NCI-H1436 treated with DMSO at 0.1 percent for 48 hours (cell line): ENCODE measurements at places on chromosomes 1 and 21.

DNA sequence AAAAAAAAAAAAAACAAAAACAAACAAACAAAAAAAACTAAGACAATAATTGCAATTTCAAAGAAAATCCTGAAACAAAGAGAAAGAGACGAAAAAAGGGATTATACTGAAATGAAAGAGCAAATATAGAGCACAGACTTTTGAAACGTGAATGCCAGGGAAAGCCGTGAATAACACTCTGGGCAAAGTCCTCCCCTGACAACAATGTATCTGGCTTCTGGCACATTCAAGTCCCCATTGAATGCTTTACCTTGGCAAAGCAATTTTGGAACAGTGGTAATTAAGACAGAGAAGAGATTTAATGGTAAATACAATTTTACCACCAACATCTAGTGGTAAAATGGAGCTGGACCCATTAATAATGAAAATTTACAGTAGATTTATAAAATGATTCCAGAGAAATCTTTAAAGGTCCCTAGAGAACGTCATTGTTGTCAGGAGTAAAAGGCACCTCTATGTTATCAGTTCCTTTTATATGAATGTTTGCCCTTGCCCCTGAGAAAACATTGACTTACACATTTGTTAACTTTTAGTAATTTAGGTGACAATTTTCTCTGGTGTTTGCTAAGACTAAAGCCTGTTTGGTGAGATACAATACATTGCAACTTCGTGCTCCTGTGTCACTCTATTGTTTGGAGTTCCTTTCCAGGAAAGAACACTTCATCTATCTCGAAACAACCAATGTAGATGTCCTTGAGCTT lies 89.7 kb downstream of the GREM2 start:
- peak; percentile 73 for DNase-seq

- no peak for DNase-seq
Observed at GRCh38 chr1:232191560-232191959, 438.4 kb downstream of the SIPA1L2 start.

GRCh38 chr1:26784023-26784871 lies 3.5 kb upstream of the PIGV start:
- DNase-seq: no peak

DNA sequence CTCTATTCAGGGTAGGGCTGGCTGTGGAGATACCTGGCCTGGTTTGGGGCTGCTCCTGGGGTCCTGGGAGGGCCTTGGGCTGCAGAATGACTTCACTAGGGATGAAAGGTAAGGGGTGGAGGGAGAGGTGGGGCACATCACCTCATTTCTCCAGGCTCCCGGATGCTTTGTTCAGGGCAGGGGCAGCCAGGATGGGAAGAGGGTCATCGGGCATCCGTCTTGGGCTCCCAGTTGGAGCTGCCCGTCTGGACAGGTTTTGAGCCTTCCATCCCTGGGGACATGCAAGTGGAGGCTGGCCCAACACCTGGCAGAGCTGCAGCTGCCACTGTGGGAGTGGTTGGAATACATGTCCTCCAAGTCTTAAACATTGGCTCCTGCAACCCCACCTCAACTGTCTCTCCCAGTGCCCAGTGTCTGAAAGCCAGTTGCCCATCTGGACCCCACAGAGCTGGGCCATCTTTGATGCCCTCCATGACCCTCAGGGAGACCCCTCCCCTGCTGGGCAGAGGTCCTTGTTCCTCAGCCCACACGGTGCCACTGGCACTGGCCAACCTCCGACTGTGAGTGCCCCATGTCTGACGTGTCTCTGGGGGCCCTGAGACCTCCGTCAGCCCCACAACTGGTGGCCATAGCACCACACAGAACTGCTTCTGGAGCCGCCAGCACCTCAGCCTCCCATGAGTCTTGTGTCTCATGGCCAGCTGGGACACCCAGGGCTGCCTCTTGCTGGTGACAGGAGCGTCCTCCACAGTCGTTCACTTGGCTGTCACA lies 52.8 kb downstream of the TRIM11 start:
- DNase-seq: no peak

- no peak for DNase-seq
Observed at GRCh38 chr1:113950908-113951307, 21.8 kb downstream of the HIPK1 start.

DNA sequence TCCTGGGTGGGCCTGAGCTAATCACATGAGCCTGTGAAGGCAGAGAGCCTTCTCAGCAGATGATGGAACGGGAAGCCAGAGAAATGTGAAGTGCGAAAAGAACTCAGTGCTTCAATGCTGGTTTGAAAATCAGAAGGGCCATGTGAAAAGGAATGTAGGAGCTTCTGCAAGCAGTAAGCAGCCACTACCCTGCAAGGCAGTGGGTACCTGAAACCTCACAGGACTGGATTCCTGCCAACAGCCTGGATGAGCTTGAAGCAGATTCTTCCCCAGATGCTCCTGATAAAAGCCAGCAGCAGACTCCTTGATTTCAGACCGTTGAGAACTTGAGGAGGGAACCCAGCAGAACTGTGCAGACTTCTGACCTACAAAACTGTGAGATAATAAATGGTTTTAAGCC lies 158.6 kb downstream of the SYT2 start:
- no peak for DNase-seq

- no peak for DNase-seq
Observed at GRCh38 chr1:155471026-155471425, 91.6 kb downstream of the ASH1L start.

DNA sequence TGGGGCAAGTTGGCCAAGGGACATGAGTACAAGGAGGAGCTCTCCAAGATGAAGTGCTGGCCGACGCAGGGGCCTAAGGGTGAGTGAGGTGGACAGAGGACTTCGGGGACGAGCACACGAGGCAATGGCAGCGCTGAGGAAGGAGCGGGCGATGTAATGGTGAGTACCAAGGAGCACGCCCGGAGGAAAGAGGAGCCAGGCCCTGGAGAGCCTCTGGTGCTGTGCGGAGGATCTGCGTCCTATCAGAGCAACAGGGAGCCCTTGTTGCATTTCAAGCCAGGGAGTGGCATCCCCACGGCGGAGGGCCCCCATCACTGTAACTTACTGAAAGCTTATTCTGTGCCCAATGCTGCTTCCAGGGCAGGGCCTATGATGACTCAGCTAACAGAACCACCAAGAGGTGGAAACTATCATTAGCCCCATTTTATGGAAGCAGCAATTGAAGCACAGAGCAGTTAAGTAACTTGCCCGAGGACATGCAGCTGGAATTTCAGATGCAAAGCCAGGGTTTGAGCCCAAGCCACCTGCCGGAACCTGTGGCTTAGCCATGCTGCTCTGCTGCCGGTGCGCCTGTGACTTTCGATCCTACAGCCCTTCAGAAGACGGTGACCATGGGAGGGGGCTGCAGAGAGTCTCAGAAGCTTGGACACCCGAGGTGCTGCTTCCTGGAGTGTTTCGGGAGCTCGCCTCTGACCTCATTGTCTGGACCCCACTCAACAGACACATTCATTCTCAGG lies 17.6 kb upstream of the AJAP1 start:
- no peak for DNase-seq

DNA sequence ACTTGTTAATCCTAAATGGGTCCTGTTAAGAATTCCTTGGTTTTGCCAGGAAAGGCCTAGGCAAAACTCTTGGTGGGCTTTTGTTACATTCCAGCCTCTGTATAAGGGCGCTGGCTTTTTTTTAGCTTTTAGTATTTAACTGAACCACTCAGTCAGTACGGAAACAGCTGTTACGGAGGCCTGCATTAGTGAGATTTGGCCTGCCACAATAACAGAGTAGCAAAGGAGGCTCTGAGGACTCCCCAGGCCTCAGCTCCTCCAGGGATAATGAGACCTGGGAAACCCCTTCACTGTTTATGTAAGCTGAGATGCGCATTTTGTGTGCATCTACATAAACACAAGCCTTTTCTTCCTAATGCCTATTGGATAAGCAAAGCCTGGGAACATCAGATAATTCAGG lies 210.2 kb downstream of the APP start:
- no peak for DNase-seq

- DNase-seq: no peak
Observed at GRCh38 chr1:226649780-226650179, 89.3 kb downstream of the ITPKB start.

GRCh38 chr1:30320581-30320890 lies 402.8 kb downstream of the MATN1 start:
- no peak for DNase-seq

- no peak for DNase-seq
Observed at GRCh38 chr1:183568176-183569021, 21.9 kb downstream of the NCF2 start.

GRCh38 chr1:94334764-94335163 lies 83.4 kb upstream of the ABCD3 start:
- no peak for DNase-seq

GRCh38 chr1:239805042-239805441 lies 286.6 kb upstream of the FMN2 start:
- no peak for DNase-seq

DNA sequence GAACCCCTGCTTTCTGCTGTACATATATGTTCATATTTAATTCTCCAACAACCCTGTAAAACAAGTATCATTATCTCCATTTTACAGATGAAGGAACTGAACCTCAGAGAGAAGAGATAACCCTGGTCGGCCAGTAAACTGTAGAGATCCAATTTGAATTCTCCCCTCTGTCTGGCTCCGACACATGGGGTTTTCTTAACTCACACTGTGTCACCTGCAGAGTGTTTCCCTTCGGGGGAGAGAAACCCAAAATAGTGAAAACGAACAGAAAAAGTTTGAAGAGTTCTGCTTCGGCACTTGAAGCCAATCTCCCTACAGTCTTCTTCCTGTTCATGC lies 17.4 kb upstream of the BCAR3 start:
- DNase-seq: no peak

DNA sequence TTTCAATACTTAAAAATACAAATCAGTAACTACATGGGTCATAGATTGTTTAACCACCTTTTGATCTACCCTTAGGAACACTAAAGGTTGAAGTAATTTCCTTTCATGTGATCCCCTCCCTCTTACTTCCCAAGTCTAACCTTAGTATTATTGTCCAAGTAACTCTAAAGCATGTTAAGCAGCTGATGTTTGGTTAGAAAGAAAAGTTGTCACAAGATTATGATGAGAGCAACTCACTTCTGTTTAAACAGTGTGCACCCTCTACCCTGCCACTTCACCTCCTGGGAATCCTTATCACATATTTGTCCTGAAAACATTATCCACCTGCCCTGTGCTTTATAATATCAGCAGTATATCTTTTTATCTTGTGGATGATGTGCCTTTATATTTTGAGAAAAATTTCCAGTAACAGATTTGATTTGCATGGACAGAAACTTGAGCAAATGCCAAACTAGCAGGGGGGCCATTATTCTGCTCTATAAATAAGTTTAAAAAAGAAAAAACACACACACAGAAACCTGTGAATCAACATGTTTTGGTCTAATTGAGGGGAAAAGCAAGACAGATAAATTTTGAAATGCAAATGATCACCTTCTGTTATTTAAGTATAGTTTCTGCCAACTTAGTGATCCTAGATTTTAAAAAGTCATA lies 194.3 kb downstream of the RPS6KC1 start:
- no peak for DNase-seq

DNA sequence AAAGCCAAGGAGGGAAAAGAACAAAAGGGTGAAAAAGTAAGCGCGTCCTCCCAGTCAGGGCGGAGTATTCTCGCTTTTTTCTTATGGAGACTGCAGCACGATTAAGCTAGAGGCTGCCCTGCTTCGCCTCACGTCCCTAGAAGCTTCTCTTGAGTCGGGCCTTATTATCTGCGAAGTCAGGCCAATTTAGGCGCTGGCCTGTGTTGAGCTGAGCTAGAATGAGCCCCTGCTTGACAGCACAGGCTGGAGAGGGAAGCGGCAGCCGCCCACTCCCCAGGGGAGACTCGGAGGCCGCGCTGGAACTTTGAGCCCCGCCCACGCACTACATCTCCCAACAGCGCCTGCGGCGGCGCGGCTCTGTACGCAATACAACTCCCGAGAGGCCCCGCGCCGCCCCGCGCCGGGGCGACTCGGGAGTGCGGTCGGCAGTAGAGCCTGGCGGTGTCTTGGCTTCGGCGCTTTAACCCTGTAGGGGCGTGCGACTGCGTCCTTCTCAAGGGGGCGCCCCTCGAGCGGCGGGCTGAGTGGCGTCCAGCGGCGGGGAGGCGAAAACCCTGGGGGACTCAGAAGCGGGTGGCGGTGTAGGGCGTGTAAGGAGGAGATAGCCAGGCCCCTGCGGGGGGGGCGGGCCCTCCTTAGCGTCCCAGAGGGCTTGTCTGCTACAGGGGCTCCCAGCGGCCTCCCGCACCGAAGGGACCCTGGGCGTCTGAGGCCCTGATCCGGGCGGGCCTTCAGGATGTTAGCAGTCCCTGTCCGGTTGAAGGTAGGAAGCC lies 888 bp downstream of the ZNF436 start:
- peak; percentile 79 for DNase-seq

- DNase-seq: no peak
Observed at GRCh38 chr1:40379785-40380452, 6.4 kb downstream of the SMAP2 start.

DNA sequence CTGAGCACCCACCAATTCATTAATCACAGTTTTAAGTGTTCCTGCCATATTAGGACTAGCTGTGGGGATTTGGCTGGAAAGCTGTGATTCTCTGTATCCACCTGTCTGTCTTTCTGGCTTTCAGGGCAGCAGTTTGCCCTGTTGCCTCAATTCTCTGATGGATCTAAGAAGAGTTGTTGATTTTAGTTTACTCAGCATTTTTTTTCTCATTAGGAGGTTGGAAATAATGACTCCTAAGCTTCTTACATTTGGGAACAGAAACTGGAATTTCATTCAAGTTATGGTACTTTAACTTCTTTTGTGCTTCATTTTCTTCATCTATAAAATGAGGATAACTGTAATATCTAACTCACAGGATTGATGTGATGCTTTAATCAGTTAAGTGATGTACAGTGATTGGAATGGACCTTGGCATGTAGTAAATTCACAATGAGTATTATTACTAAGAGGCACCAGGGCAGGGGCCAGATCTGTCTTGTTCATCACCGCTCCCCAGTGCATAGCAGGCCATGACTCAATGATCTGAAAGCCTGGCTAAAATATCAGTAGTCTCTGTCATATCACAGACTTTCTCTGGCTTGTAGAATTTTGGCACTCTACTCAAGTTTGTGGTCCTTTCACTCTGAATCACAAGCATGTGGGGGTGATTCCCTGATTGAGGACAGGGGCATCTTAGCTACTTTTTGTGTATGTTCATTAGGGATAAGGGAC lies 51.4 kb upstream of the GREM2 start:
- no peak for DNase-seq

DNA sequence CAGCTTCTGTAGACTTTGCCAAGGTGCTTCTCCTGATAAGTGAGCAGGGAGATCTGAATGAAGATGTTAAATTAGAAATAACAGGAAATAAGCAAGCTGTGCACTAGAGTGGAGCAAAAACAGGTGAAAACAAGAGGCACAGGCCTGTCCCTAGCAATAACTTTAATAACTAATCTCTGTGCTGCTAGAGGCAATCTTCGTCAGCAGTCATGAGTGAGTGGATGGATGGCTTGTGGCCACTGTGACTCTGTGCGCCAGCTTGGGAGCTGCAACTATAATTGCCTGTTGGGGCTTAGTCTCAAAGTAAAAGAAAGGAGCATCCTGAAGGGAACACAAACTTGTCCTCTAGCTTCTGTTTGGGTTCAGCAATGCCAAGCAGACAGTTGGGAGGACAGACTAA lies 240.3 kb downstream of the HHIPL2 start:
- no peak for DNase-seq
